ENCODE measurements at places on chromosomes 4 and X.

- no peaks in the 10 kb centered on the region for H3K4me1 ChIP-seq
- DNase-seq = no peak
- H3K27me3 ChIP-seq = no peaks in the 10 kb centered on the region
- H3K36me3 ChIP-seq = no peaks in the 10 kb centered on the region
- H3K27ac ChIP-seq = no peak overlapping the region
Measured at GRCh38 chr4:150289881-150290280, 211.6 kb downstream of the DCLK2 start.

DNA sequence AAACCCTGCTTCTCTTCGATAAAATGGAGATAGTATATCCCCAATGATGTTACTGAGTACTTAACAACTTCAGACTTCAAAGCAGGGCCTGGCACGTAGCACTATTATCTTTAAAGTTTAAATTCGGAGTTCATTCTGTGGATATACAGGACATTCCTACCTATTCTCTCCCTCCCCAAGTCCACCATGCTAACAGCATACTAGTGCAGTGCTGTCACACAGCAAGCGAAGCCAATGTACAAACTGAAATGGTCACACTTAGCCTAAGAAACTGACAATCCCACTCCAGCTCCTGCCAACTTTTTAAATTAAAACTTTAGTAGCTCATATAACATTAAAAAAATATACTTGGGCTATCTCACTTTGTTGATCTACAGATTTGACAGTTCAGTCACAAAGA lies 1.2 kb upstream of the DNAJB14 start:
- H3K27me3 ChIP-seq = no peaks in the 10 kb centered on the region
- peak overlapping the region; percentile 77 for H3K27ac ChIP-seq
- H3K36me3 ChIP-seq = peaks cover 21% of the 10 kb centered on the region
- H3K4me3 ChIP-seq = peak overlapping the region; percentile 90
- DNase-seq = no peak

- no peaks in the 10 kb centered on the region for H3K27me3 ChIP-seq
- H3K4me1 ChIP-seq = no peaks in the 10 kb centered on the region
- no peaks in the 10 kb centered on the region for H3K36me3 ChIP-seq
- H3K27ac ChIP-seq = no peak overlapping the region
- no peak overlapping the region for H3K4me3 ChIP-seq
Measured at GRCh38 chr4:103100691-103101090, 1.1 kb upstream of the BDH2 start.

- no peak overlapping the region for H3K27ac ChIP-seq
- no peaks in the 10 kb centered on the region for H3K4me1 ChIP-seq
- no peaks in the 10 kb centered on the region for H3K36me3 ChIP-seq
- H3K4me3 ChIP-seq = no peak overlapping the region
- H3K27me3 ChIP-seq = no peaks in the 10 kb centered on the region
Measured at GRCh38 chrX:13307041-13307440, 12.8 kb downstream of the ATXN3L start.

DNA sequence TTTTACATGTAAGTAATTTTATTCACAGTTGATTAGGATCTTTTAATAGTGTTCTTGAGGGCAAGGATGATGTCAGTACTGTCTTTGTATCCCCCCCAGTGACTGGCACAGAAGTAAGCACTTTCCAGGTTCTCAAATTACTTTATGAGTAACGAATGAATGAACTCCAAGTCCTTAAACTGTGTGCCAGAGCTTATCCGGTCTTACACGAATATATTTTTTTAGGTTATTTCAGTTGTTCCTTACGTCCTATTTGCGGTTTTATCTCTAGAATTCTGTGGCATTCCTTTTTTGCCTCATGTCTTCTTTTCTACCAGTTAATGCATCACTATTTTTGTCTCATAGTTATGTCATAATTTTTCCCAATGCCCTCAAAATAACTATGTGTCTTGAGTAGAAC lies 106.9 kb upstream of the MID1IP1 start:
- no peak overlapping the region for H3K27ac ChIP-seq
- H3K4me3 ChIP-seq = no peak overlapping the region
- DNase-seq = no peak

GRCh38 chr4:184641451-184641850 lies 7.8 kb downstream of the CASP3 start:
- no peak for DNase-seq
- no peaks in the 10 kb centered on the region for H3K36me3 ChIP-seq
- H3K27ac ChIP-seq = no peak overlapping the region
- no peaks in the 10 kb centered on the region for H3K27me3 ChIP-seq
- no peak overlapping the region for H3K4me3 ChIP-seq

GRCh38 chr4:109332926-109333464 lies 30.5 kb upstream of the COL25A1 start:
- H3K36me3 ChIP-seq = no peaks in the 10 kb centered on the region
- H3K27me3 ChIP-seq = no peaks in the 10 kb centered on the region
- H3K4me1 ChIP-seq = no peaks in the 10 kb centered on the region
- no peak for DNase-seq
- H3K4me3 ChIP-seq = no peak overlapping the region

GRCh38 chr4:22515888-22516541 lies at the start of gene ADGRA3:
TSS of gene ADGRA3 (minus strand) at chr4:22516066. CDS start at chr4:22515784, 282 bp downstream.
- peaks cover 22% of the 10 kb centered on the region for H3K4me1 ChIP-seq
- H3K36me3 ChIP-seq = no peaks in the 10 kb centered on the region
- H3K27ac ChIP-seq = peak within 1 kb of the TSS; percentile 62

GRCh38 chrX:106906361-106906760 lies 3.2 kb upstream of the RIPPLY1 start:
- H3K4me1 ChIP-seq = peaks cover 6% of the 10 kb centered on the region
- H3K36me3 ChIP-seq = no peaks in the 10 kb centered on the region
- no peak overlapping the region for H3K27ac ChIP-seq

Data from PC-9 (cell line).